ENCODE measurements at places on chromosomes 5 and 9.
A peak's percentile ranks its signal among the peaks of the same experiment; 100 is the strongest.

- DNase-seq, result peak; percentile 41
Measured at GRCh38 chr5:1442222-1443145, 2.8 kb downstream of the SLC6A3 start.

GRCh38 chr5:53884844-53885243 lies 324.4 kb downstream of the NDUFS4 start:
- no peak for DNase-seq

- no peak for DNase-seq
Measured at GRCh38 chr5:80239680-80240367, 16.0 kb downstream of the SERINC5 start.

DNA sequence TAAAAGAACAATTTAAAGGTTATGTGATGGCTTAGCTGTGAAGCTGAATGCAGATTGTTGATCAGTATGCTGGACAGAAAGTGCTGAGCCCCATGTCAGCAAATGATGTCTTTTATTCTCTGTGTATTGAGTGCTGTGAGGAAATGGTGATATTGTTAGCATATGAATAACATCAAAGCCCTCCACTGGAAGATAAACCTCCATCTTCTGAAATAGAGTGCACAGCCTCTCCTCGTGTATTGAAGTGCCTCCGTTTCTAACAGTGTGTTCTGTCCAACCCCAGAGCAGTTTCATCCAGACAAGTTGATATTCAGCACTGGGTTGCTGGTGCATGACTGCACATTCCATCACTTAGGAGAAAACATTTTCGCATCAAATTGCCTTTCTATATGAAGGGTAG lies 242.9 kb downstream of the CSNK1G3 start:
- no peak for DNase-seq

DNA sequence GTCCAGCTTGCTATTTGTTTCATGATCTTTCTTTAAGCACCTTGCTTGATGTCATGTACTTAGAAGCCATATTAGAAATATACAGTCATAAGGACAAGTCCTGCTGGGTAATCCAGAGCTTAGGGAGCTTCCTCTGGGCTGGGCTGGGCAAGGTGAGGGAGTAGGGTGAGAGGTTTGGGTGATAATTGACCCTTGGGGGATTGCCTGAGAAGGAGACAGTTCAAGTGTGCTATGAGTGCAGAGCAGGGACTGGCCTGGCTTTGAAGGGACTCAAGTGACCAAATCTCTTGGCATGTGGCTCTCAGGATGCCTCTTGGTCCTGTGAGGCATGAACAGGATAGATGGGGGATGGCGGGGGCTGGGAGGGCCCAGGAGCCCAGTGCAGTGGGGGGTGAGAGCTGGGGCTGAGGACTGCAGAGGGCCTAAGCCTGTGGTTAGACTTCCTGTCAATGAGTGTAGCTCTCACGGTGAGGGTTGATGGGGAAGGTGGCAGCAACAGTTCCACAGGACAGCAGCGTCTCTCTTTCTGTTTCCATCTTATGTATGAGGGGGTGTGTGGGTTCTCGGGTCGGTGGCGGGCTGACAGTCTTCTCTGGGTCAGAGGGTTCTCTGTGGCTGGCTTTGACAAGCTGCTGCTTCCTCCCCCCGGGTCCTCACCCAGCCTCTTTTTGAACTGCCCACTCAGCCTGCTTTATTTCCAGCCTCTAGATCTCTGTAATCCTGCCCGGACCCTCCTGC lies 53.5 kb downstream of the RGS3 start:
- DNase-seq, result no peak

- DNase-seq, result no peak
Measured at GRCh38 chr5:135446615-135447014, 533 bp downstream of the DCANP1 start.

DNA sequence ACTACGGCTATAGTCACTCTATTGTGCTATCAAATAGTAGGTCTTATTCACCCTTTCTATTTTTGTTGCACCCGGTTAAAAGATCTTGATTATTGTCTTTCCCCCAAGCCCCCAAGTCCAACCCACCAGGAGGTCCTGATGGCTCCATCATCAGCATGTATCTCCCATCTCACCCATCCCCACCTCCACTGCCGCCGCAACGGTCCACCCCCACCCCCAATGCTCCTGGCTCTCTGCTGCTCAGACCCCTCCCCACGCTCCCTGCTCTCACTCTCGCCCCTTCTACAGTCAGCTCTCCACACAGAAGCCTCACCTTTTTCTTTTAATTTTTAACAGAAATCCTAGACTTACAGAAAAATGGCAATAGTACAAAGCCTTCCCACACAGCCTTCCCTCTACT lies 51.5 kb upstream of the SH3PXD2B start:
- peak; percentile 14 for DNase-seq
